ENCODE measurements at places on chromosomes 4 and X.
A peak's percentile ranks its signal among the peaks of the same experiment; 100 is the strongest.

DNA sequence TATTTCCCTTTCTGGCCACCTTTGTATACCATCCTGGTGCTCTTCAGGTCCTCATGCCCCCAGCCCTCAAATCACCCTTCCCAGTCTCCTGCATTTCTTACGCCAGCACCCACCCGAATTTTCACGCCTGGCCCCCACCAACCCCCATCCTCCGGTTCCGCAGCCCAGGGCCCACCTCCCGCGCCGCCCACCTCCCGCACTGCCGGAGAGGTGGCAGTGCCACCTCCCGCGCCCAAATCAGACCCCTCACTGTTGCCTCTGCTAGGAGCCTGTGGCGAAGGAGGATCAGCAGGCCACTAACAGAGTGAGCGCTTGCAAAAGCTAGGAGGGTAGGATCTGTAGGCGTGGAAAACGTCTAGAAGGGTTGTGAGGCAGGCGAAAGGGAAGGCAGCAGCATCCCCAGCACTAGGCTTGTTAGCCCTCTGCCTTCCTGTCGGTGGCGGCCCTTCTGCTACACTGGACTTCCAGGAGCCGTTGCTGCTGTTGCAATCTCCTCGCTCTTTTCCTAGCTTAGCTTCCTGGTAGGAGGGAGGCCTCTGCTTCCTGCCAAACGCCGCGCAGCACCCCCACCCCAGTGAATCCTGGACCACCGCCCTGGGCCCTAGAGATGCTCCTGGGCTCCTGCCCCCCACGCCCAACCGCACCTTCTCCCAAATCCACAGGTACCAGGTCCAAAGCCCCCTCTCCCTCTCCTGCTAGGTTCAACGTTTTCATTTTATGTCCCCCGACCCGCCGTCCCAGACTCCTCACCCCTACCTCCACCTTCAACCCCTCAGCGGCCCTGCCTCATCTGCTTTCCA, 51.0 kb downstream of the SPIN2B start:
- peak; percentile 7 for DNase-seq

DNA sequence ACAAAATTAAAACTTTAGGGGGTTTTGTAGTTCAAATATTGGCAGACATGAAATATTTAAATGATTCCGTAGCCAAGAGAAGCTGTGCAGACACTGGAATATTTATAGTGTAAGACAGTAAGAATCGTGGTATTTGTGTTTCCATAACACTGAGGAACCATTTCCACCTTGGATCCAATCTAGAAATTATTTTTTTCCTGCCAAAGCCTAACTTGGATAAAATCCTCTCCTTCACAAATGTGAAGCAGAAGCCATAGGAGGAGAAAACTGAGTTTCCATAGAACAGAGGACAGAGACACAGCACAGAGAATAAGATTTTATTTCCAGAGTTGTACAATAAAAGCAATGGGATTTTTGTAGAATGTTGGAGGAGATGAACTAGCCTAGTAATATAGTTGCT, 19.9 kb upstream of the SRPX start:
- DNase-seq = no peak

GRCh38 chr4:160836431-160836830, 1327.4 kb downstream of the FSTL5 start:
- no peak for DNase-seq

- DNase-seq = no peak
Observed at GRCh38 chrX:28347476-28347875, 239.8 kb upstream of the IL1RAPL1 start.

- no peak for DNase-seq
Observed at GRCh38 chr4:64613046-64613445, 203.8 kb upstream of the TECRL start.

DNA sequence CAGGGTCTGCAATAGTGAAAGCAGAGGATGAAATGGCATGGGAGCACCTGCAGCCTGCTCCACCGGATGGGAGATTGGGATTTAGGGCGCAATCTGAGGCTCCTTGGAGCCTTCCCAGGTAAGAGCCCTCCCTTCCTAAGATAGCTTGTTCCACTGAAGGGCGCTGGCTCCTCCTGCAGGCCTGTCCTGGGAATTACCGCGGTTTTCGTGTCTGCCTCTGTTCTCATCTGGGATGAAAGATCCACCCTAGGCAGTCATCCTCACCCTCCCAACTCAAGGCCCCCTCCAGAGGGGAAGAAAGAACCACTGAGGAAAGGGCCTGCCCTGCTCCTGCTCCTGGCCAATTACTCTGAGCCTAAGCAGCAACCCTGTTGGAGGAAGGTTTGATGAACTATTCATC, 547.5 kb downstream of the SMARCA1 start:
- DNase-seq = peak; percentile 0

GRCh38 chr4:3700736-3701135, 65.4 kb upstream of the ADRA2C start:
- no peak for DNase-seq

GRCh38 chr4:130736436-130737185, 1640.7 kb downstream of the C4orf33 start:
- no peak for DNase-seq

GRCh38 chr4:82005158-82005557, 368.6 kb downstream of the HNRNPD start:
- DNase-seq = no peak

DNA sequence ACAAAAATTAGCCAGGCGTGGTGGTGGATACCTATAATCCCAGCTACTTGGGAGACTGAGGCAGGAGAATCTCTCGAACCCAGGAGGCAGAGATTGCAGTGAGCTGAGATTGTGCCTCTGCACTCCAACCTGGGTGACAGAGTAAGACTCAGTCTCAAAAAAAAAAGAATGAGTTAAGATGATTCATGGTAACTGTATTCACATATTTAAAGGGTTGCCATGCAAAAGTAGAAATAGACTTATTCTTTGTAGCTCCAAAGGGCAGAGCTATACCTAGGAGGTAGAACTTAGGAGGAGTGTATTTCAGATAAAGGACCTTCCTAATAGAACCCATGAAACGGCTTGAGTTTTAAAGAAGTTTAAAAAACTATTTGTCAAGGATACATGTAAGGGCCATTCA, 104.3 kb upstream of the IL13RA1 start:
- no peak for DNase-seq

DNA sequence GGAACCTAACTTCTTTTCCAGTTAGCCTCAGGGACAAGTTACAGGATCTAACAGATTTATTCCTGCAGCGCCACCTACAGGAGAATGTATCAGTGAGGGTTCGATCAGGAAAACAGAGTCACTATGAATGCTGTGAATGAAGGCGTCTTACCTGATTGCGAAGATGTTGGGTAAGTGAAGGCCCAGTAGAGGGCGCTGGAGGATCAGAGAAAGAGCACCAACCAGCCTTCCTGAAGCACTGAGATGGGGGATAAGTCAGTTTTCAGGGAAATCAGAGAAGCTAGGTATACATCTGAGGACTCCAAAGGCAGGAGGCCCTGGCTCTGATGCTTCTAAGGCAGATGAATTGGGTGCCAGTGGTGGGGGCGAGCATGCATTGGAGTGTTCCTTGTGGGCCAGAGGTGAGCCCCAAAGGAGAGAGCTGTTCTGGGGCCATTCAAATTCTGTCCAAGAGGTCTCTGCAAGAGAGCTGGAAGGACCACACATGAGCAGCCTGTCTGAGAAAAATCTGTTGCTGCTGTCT, 169.9 kb upstream of the AADAT start:
- DNase-seq = peak; percentile 76

GRCh38 chr4:56118055-56118454, 169.3 kb downstream of the CEP135 start:
- no peak for DNase-seq

- DNase-seq = peak; percentile 73
Observed at GRCh38 chr4:54971474-54971950, 153.9 kb downstream of the KDR start.

DNA sequence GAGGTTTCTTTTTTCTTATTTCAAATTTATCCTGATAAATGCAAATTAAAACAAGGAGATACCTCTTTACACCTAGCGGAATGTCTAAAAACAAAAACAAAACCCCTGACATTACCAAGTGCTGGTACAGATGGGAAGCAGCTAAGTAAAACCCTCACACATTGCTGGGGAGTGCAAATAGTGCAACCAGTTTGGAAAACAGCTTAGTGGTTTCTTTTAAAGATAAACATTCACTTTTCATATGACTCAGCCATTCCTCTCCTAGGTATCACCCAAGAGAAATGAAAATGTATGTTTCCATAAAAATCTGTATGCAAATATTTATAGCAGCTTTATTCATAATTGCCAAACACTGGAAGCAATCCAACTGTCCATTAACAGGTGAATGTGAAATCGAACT, 84.1 kb upstream of the HELT start:
- no peak for DNase-seq

DNA sequence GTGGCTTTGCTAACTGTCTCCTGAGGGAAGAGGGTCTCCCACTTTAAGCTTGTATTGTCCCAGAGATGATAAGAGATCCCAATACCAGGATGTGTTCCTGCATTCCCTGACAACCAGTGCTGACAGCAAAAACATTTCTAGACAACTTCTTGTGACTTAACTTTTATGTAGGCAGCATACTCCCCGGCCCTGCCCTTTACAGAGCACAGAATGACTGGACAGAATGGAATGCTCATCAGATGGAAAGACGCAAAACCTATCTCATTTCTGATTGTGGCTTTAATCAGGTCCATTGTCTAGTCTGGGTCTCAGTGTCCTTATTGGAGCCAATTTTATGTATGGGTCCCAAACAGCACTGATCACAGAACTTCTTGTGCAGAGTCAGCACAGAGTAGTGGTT, 18.2 kb upstream of the PLAC1 start:
- peak; percentile 83 for DNase-seq

- no peak for DNase-seq
Observed at GRCh38 chr4:166839615-166840251, 394.6 kb downstream of the SPOCK3 start.

- peak; percentile 2 for DNase-seq
Observed at GRCh38 chr4:183011213-183011907, 87.7 kb upstream of the WWC2 start.

DNA sequence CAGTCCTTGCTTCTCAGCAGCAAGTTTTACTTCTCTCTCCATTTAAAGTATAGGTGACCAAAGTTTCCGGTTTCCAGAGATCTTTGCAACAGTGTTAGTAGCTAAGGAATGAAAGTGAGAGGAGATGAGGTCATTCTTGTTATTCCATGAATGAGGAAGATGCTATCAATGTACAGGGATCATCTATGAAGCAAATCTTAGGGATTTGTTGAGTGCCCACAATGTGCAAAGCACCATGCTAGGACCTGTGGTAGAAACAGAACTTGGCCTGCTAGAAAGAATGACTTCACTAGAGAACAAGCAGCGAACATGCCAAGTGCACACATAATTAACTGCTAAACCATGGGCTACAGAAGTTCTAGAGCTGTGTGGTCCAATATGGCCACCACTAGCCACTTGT, 112.5 kb downstream of the MID1 start:
- DNase-seq = no peak

DNA sequence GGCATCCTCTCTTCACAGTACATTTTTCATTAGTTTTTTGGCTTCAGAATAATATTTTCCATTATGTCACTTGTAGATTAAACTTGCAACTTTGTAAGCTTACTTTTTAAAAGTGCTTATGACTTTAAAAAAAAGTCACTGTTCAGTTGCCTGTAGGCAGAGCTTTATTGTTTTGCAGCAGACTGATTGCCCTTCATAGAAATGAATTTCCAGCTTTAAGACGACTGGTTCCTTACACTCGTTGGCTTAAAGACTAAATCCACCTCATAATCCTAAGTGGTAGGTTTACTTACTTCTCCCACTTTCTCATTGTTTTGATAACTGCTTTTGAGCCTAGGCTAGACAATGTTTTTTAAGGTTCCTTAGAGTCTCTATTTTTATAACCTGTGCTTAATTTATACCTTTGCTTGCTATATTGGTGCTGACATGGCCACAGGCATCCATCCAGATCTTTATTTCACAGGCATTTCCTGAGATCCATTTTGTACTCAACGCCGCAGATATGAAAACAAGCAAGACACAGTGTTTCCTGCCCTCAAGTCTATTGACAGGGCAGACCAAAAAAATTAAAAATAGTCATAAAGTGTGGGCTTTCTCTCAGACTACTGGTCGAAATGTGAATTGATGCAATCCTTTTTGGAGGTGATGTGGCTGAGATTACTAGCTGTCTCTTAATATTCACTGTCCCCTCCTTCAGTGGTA, 12.6 kb upstream of the IL13RA2 start:
- DNase-seq = peak; percentile 41

DNA sequence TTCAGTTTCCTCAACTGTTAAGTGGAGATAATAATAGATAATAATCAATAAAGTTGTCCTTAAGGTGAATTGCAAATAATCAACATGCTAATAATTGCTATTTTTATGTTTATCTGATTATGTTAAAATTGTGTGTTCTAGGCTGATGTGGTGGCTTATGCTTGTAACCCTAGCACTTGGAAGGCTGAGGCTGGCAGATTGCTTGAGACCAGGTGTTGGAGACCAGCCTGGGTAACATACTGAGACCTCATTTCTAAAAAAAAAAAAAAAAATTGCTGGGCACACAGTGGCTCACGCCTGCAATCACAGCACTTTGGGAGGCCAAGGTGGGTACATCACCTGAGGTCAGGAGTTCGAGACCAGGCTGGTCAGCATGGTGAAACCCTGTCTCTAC, 175.2 kb downstream of the GC start:
- no peak for DNase-seq

DNA sequence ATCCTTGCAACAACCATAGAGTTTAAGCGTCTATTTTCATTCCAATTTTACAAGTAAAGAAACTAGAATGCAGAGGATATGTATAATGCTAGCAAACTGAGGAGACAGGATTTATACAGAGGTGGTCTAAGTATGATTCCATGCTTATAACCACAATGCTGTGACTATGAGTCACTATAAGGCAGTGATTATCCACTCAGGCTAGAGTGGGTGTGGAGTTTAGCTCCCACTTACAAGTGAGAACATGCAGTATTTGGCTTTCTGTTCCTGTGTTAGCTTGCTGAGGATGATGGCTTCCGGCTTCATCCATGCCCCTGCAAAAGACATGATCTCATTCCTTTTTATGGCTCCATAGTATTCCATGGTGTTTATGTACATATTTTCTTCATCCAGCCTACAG, 41.6 kb upstream of the EDA2R start:
- DNase-seq = peak; percentile 13

DNA sequence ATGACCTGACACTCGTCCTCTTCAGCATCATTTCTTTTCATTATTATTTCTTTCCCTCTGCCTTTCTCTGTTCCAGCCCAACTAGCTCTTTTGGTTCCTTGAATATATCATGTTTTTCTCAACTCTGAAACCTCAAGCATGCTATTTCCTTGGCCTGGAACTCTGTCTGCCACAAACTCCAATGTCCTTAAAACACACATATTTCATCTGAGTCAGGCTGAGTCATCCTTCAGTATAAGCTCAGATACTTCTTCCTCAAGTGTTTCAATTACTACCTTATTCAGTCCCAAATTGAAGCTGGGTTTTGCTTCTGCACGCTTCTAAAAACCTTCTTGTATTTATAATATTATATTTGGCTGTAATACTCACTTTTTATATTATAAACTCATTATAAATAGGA, 424.2 kb downstream of the PDGFC start:
- peak; percentile 87 for DNase-seq

DNA sequence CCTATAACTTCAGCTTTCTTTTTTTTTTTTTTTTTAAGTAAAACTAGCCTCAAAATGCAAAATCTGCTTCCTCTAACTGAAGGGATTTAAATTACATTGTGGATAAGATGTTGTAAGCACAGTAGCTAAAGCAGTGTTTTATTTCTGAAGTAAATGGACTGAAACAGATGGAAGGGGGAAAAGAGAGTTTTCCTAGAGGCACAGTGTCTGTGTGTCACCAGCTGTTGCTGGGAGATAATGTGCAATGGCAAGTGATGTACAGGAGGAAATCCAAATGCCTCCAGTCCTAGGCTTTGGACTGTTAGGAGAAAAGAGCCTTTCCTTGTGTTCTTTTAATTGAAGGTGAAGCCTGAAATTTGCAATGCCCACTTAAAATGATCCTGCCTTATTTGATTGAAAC, 672.1 kb downstream of the GRXCR1 start:
- no peak for DNase-seq
